ENCODE measurements at places on chromosomes 7 and 10.

DNA sequence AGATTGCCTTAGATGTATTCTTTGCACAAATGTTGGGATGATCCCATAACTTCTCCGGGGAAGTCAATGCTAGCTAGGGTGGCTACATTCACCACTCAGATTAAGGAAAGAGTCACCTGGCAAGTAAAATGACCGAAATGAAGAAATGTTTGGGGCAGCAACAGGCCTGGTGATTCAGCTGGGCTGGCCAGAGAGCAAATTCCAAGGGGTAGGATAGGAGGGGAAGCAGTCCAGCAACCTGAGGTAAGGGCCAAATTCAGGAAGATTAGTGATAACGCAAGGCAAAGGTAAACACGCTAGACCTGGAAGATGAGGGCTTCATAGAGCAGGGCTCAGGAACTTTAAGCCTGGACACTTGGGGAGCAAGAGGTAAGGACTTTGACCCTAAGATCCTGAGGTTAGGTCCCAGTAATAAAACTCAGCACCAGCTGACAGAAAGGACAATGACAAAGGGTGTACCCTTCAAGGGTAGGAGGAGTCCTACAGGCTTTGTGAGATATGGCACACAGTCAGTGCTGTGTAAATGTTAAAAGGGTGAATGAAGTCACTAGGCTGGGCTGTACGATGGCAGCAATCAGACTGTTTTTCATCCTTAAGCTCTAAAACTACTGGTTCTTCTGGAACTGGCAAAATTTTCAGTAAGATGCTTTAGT is 22.7 kb upstream of the SMNDC1 start:
- DNase-seq = no peak

GRCh38 chr10:48241332-48241731 is 33.2 kb downstream of the FRMPD2 start:
- DNase-seq = no peak

- DNase-seq = no peak
These were observed 12.8 kb downstream of the ZMIZ2 start for GRCh38 chr7:44761207-44762161.

GRCh38 chr10:124824507-124824906 is 22.9 kb downstream of the ABRAXAS2 start:
- DNase-seq = no peak

- no peak for DNase-seq
These were observed 59.8 kb upstream of the AASS start for GRCh38 chr7:122203814-122204213.

- DNase-seq = no peak
These were observed 37.2 kb downstream of the EXOC4 start for GRCh38 chr7:133290041-133290440.

DNA sequence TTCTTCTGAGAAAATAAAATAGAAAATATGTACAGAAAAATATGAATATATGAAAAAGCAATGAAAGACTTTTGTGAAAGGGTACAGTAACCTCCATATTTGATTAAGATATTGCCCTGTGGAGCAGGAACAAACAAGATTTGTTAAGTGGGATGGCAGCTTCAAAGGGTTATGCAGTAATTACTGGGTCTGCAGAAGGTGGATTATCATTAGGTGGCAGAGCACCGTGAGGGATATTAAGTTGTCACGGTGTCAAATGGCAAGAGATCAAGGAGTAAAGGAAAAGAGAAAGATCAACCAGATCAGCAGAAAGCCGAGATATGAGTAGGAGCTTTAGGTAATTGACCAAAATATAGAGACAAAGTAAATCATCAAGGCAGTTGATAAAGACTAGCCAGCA is 44.1 kb downstream of the DGKB start:
- DNase-seq = no peak

GRCh38 chr7:158584407-158584806 is 3.2 kb downstream of the PTPRN2 start:
- DNase-seq = no peak

- DNase-seq = no peak
These were observed 209.4 kb downstream of the ZMYND11 start for GRCh38 chr10:344582-345200.

- no peak for DNase-seq
These were observed 89.8 kb downstream of the GNAI1 start for GRCh38 chr7:80224415-80224814.

DNA sequence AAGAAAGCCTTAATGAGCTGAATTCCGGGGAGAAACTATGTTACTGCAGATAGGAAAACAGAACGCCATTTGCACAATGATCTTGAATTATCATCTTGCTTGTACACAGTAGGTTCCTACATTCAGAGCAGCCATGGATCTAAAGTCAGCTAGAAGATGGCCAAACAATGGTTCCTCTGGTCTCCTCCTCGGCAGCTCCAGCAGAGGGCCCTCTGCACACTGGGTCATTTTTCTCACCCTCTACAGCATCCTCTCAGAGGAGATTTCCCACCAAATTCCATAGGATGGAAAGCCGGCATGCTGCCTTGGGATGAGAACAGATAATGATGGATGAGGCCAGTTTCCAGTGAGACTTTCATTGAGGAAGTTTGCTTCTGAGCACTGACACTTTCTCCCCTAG is 308.5 kb upstream of the NFE2L3 start:
- no peak for DNase-seq

DNA sequence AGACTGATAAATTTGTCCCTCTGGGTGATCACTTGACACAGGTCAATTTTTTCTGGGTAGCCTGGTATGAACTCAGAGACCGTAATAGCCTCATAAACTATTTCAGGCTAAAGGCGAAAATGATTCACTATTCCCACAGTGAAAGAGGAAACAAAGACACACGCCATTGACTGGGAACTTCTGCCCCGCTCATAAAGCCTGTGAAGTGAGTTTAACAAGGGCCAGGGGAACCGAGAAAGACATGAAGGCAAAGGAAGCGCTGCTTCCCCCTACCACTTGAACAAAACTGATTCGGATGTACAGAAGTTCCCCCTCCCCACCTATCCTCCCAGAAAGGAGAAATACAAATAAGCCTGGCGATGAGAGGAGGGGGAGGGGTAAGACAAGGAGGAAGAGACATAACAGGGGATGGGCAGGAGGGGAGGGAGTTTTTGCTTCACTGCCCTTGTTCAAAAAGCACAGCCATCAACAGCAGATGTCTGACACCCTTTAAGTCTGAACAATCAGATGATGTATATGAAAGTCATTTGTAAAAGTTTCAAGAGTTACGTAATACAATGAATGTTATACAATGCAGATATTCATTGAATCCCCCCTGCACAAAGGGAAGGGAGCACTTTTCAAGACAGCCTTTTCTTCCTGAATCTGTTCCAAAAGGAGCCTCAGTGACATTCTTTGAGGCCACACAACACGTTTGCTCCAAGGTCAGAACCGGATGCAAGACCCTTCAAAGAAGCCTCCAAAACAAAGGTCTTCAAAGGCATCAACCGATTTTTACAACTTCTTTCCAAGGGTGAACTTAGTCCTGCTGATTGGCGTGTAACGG is 734 bp downstream of the ABCB4 start:
- no peak for DNase-seq

GRCh38 chr7:121447243-121447910 is 51.3 kb upstream of the FAM3C start:
- no peak for DNase-seq

DNA sequence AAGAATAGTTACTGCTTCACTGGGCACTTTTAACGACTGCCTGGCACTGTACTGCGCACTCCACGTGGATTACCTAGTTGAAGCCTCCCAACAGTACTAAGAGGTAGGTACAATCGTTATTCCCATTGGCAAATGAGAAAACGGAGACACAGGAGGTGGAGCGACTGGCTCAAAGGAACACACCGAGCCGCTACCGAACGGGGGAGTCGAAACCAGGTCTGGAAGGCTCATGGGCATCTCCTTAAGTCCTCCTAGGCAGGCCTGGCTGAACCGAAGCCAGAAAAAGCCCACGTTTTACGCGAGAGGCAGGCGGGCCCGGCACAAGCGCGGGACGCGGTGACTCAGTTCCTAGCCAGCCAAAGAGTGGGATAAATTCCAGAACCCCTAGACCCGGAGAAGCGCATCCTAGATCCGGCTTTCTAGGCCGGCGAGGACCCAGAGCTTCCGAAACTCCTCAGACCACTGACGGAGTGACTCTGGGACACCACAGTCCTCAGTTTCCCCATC is 472 bp downstream of the PDAP1 start:
- DNase-seq = no peak

- DNase-seq = no peak
These were observed 2.5 kb downstream of the PDLIM1 start for GRCh38 chr10:95288303-95288702.

DNA sequence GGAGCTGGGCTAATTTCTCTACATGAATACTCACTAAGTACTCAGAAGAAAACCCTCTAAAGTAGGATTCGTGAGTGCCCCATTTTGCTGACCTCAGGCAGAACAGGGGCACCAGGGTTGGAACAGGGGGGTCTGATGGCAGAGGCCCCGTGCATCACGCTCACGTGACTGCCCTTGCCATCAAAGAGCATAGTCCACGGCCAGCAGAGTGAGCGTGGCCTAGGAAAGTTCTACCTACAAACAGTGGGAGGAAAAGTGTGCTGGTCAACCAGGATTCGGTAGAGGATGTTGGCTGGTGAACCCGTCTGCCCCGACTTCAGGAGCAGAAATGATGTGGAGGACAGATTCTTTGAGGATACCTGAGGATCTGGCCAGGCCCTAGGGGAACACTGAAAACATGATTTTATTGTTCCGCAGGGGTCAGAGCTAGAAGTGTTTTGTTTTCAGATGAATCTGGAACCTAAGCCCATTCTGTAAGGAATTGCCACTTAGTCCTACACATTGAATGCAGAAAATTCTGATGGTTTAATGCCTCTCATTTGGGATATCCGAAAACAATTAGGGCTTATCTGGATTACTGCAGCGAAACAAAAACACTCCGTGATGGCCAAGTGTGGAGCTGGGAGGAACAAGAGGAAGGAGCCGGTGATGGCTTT is 138.8 kb upstream of the SHH start:
- DNase-seq = no peak

DNA sequence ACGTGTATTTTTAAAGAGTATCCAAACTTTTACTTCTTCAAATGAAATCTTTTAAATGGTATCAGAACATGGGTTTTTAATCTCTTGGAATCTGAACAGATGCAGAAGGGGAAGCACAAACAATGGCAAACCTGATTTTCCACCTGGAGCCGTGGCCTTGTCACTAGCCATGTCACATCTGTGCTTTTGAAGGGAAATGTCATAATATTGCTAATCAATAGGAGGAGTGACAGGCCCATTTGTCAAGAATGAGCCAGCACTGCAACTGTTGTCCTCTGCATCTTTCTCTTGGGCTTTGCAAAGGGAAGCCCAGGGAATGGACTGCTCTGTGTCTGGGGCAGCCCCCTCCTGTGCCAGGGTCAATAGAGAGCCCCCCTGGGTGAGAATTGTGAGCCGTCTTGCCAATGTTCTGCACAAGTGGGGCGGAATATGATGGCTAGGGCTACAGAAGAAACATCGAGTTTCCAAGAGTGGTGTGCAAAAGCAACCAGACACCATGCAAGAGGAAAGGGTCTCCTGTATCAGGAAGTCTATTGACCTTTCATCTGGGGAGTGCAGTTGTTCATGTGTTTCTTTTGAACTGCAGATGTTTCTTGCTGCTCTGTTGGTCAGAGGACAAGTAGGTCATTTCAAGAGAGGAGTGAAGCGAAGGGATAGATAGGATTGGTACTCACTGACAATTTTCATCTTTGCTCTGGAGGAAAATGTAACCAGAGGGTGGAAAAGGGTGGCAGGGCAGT is 181.8 kb upstream of the NPVF start:
- no peak for DNase-seq

- DNase-seq = no peak
These were observed 131.2 kb downstream of the HDAC9 start for GRCh38 chr7:18626717-18627116.

DNA sequence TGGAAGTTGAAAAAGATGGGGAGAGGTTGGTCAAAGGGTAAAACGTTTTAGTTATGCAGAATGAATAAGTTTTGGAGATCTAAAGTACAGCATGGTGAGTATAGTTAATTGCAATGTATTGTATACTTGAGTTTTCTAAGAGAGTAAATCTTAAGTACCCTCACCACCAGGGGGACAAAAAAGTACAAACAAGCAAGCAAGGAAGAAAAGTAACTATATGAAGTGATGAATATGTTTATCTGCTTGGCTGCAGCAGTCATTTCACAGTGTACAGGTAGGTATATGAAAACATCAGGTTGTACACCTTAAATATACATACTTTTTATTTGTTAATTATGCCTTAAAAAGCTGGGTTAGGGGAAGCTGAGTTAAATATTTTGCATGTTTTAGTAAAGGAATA is 157.3 kb downstream of the PCLO start:
- no peak for DNase-seq

- DNase-seq = no peak
These were observed 280.9 kb downstream of the MALRD1 start for GRCh38 chr10:19329475-19329874.

DNA sequence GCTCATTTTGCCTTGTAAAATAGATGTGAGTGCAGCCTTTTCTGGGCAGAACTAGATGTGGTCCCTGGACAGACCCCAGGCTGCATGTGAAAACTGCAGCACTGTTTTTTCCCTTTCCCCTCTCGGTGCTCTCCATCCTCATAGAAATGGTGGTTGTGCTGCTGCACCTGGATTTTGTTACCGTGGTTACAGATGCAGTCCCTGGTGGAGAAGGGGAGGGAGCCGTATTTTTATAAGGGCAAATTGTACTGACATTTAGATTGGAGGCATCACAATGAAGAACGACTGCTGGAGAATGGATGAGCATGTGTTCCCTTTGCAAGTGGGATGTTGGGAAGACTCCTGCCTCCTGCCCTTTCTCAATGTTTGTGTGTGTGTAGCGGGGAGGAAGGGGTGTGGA is 469.9 kb downstream of the CCSER2 start:
- DNase-seq = no peak

DNA sequence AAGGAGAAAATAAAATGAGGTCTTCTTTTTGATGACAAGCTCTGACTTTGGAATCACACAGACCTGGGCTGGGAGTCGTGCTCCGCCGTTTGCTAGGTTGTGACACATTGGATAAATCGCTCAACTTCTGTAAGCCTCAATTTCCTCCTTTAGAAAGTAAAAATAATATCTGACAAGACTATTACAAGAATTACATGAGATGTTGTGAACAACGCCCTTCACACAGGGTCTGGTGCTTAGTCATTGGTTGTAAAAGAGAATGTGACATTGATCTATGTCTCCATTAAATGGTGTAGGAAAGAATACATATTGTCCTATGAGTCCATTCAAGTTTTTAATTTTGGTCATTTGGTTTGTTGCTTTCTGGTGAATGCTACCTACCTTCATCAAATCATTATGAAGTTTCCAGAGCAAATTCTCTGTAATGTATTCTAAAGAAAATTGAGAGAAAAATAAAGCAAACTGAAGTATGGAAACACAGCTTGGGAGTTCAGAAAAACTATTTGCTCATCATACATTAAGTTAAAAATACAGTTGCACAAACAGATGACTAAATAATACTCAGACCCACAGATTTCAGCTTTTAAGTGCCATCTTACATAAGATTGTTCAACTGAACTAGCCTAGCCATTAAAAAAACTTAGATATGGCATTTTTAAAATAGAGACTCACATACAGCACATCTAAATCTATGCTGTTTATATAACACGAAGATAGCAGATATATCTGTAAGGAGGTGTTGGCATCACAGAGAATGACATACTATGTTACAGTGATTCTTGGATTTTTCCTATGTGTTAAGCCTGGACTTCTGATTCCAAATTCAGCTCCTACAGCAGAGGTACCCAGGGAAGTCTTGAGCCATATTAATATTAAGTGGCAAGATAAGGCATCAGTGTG is 12.3 kb upstream of the ADRB1 start:
- no peak for DNase-seq

All from stimulated activated CD8-positive, alpha-beta memory T cell treated with anti-CD3 and anti-CD28 coated beads, Interleukin-15, amount 100 ng/mL, for 24 hours (primary cell).